ENCODE measurements at places on chromosomes 2 and 18. TPM values are rescaled to one million over a fixed set of nuclear protein-coding genes. Genes with fewer than 3 reads are reported as not detected.

GRCh38 chr2:216318521-216318874 is 53.8 kb downstream of the MARCHF4 start:
- DNase-seq, result no peak

DNA sequence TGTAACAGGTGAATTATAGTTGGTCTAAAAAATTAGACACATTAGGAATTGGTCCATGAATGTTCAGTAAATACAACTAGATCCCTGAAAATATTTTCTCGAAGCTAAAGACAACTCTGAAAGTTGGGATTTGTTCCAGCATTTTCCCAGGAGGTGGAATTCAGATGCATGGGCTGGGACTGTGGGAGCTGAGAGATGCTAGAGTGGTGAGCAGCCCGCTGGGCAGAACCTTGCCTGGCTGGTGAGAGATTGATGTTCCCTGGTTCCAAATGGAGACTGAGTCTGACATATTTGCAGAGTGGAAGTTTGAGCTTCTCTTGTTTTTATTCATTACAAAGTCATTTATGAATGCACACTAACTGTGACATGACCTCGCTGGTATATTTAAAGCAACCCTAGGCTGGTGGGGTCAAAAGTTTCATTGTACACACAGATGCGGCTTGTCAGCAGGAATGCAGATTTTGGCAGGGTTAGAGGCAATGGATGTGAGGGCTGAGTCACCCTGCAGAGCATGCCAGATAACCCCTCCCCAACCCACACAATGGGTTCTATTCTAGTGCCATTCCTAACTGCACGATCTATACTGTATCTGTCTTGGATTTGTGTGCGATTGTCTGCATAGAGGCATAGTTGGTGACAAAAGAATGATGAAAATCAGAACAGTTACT is 23.5 kb upstream of the TMEM178A start:
- no peak for DNase-seq

CYP20A1 gene
- 5.8 TPM for total RNA-seq

- no peak for DNase-seq
Measured at GRCh38 chr2:86035883-86036668, 69.6 kb downstream of the POLR1A start.

GRCh38 chr2:181164699-181165098 is 184.3 kb downstream of the UBE2E3 start:
- no peak for DNase-seq

LINC00305 gene
- total RNA-seq, result not detected

DNA sequence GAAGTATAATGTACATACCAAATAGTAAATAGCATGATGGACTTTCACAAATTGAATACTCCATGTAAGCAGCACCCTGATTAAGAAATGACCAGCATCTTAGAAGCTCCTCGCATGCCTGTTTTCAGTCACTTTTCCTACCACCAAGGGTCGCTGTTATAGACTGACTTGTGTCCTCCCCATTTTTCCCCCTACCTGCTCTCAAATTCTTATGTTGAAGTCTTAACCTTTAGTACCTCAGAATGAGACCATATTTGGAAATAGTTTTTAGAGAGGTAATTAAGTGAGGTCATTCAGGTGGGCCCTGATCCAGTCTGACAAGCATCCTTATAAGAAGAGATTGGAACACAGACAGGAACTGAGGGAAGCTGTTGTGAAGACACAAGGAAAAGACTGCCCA is 125.9 kb downstream of the LYPD6 start:
- DNase-seq, result peak; percentile 21
